ENCODE measurements at places on chromosomes 1 and 21.

- DNase-seq, result no peak
Observed at GRCh38 chr1:8512504-8512903, 194.6 kb downstream of the SLC45A1 start.

- no peak for DNase-seq
Observed at GRCh38 chr21:29264721-29265120, 34.0 kb upstream of the BACH1 start.

- no peak for DNase-seq
Observed at GRCh38 chr1:212284332-212284743, 872 bp upstream of the PPP2R5A start.

DNA sequence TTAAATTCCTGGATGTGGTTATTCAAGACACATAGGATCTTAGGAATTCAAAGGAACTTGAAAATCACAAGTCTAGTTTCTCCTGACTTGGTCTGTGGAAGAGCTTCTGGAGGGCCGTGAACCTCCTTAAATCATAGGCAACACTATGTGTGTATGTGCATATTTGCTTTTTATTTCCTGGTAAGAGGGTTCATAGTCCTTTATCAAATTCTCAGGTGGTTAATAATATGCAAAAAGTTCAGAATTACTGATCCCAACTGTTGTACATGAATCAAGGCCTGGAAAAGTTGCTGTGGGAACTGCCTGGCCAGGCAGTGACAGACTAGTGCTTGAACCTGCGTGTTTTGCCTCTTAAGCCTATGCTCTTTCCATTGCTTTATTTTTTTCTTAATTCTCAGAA lies 12.9 kb downstream of the MTR start:
- DNase-seq, result no peak

- no peak for DNase-seq
Observed at GRCh38 chr1:243639027-243639658, 210.9 kb downstream of the AKT3 start.

GRCh38 chr1:68175621-68176398 lies 56.5 kb downstream of the WLS start:
- no peak for DNase-seq

DNA sequence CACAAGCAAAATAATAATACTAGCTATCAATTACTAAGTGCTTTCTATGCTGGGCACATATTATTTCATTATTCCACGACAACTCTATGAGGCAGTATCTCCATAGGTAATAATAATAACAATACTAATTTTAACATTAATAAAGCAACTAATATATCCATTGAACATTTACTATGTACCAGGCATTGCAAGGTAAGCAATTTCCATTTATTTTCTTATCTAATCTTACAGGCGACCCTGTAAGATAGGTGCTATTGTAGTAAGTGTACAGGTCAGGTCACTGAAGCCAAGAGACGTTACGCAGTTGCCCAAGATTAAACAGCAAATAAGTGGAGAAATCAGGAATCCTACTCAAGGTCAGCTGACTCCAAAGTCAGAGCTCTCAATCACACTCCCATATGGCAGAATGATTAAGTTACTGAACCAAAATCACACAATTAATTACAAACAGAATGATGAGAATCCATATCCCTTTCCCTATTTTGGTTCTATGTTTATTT lies 198.4 kb downstream of the SLC45A1 start:
- no peak for DNase-seq

DNA sequence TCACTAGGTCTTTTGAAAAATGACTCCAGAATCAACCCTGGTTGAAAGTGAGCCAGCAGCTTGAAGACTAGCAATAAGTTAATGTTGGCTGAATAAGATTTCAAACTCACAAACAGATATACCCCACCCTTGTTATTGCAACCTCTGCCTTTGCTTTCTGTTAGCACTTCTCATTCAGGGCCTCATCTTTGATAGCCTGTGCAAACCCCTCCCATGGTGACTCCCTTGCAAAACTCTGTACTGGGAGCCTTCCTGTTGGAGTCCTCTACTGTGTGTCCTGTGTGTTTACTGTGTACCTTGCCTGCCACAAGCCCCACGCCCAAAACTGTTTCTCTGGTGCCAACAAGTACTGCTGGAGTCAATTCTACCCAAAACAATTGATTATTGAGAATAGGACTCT lies 50.2 kb downstream of the ZNF678 start:
- DNase-seq, result no peak

GRCh38 chr21:43703035-43703880 lies 15.7 kb upstream of the PDXK start:
- DNase-seq, result no peak

DNA sequence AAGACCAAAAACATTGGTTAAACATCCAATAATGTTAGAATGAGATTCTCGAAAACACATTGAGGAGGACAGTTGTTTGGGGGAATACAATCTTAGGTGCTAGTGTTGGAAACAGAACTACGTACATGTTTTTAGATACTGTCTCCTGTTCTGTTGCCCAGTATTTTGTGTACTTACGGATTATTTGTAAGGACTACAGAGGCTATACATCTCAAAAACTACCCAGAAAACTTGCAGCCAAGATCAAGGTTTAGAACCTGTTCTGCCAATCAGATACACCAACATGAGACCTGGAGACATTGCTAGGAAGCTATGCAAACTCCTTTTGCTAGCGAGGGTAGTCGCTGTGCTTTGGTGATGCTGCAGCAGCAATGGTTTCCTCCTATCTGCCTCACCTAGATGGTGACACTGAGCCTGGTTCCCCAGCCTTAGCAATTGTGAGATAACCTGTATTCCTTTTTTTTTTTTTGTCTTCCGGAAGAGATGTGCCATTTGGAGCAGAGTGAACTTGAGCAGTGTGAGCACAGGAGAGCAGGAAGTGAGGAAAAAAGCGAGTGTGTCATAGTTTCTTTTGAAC lies 21.8 kb downstream of the YBX1 start:
- DNase-seq, result no peak

DNA sequence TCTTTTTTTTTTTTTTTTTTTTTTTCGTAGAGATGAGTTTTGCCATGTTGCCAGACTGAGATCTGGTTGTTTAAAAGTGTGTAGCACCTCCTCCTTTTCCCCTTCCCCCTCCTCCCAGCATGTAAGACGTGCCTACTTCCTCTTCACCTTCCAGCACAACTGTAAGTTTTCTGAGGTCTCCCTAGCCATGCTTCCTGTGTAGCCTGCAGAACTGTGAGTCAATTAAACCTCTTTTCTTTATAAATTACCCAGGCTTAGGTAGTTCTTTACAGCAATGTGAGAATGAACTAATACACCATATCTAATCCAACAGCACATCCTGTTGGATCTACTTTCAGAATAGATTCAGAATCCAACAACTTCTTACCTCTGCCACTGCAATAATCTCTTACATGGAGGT lies 111.1 kb downstream of the CLIC6 start:
- DNase-seq, result no peak

DNA sequence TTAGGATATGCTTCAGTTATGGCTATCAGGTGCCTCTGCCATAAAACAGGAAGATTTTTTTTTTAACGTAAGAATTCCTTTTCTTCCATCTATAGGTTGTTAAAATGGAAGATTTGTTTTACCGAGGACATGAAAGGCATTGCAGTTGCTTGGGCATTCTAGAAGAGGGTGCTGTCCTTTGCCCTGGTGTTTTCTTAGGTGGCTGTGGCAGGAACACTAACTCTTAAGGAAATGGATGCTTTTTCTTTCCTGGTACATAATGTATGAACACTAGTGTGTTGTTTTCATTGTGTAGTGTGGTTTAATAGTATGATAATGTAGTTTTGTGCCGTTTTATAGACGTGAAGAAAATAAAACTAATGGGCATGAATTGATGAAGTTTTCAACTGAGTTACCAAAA lies 47.2 kb downstream of the UCK2 start:
- no peak for DNase-seq

- DNase-seq, result no peak
Observed at GRCh38 chr1:165759095-165759494, 9.6 kb downstream of the TMCO1 start.

DNA sequence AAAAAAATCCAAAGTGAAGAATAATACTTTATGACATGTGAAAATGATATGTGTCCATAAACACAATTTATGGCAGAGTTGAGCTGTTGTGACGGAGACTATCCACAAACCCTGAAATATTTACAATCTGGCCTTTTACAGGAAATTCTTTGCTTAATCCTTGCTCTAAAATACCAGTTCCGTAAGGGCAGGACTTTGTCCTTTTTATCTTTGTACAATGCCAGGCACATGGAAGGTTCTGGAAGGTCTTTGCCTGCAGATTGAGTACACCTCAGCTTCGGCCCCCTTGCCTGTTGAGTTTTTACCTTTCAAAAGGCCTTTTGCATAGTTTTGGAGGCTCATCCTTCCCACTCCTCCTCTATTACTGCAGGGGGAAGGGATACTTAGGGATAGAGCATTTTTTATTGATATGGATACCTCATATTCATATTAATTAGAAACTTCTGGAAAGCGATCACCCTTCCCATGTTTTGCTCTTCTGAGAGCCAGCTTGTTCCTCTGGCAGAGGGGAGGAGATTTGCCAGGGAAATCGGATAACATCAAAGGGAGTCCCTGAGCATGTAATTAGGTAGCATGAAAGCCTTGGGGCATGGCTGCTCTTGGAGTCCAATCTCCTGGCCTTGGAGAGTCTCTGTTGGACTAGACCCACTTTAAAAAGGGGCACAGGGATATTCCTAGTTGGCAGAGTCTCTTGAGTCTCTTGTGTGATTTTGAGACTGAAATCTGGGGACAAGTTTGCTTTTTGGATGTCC lies 217.1 kb downstream of the KCNJ6 start:
- no peak for DNase-seq

GRCh38 chr1:53507116-53507820 lies 48.1 kb downstream of the DMRTB1 start:
- no peak for DNase-seq

DNA sequence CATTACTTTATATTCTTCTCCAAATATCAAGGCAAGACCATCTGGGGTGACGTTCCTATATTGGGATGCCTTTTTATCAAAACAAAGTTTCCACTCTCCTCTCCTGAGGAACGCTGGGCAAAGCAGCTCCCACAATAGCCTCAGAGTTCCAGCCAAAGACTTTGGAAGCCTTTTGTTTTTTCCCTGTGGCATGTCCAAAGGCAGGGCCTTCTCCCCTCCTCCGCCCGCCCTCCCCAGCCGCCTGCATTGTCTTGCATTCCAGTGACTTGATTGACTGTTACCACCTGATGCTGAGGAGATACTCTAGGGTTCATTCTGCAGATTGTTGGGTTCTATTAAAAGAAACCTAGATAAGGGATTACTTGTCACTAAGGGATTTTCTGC lies 43.5 kb downstream of the PROX1 start:
- no peak for DNase-seq
